WTC11 (cell line): ENCODE measurements at places on chromosomes 11 and 22.

- no peak for DNase-seq
Observed at GRCh38 chr22:19292458-19293230, 1.1 kb upstream of the CLTCL1 start.

DNA sequence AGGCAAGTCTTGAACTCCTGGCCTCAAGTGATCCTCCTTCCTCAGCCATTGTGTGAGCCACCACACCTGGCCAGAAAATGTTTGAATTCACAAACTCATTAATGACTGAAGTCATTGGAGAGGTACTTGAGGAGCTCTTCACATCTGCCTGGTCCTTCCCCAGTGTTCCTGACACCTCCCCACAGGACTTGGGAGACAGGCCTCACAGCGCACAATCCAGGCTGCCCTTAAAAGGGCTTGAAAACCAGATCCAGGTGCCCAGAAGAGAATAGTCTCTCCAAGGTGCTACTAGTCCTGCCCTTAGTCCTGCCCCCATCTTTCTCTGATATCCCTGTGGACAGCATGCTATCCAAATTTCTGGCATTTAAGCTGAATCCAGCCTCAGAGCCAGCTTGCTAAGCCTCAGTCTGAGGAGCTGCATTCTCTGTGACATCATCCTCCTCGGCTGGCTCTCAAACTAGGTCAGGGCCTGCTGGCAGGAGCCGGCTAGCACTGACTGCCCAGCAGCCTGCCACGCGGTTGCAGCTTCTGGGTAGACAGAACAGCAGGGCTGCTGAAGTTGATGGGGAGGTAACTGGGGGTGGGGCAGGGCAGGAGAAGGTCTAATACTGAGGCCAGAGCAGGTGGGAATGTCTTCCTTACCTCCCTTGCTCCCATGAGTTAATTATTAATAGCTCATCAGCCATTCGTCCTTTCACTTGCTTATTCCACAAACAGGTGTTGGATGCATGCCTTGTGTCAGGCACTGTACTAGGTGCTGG, 35.3 kb upstream of the NECTIN1 start:
- no peak for DNase-seq

DNA sequence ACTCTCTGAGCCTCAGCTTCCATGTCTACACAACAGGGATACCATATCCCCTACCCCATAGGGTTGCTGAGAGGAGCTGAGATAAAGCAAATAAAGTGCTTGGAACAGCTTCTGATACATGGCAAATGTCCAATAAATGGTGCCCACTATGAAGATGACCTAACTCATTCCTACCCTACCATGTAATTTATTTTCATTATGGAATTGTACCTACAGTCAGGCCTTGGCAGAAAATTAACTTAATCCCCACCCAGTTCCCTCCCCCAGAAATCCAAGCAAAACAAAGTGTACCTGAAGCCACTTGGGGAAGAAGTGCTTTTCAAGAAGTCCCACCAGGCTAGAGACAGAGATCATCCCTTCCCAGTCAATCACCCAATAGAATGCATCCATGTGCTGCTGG, 10.8 kb downstream of the SRRD start:
- no peak for DNase-seq

DNA sequence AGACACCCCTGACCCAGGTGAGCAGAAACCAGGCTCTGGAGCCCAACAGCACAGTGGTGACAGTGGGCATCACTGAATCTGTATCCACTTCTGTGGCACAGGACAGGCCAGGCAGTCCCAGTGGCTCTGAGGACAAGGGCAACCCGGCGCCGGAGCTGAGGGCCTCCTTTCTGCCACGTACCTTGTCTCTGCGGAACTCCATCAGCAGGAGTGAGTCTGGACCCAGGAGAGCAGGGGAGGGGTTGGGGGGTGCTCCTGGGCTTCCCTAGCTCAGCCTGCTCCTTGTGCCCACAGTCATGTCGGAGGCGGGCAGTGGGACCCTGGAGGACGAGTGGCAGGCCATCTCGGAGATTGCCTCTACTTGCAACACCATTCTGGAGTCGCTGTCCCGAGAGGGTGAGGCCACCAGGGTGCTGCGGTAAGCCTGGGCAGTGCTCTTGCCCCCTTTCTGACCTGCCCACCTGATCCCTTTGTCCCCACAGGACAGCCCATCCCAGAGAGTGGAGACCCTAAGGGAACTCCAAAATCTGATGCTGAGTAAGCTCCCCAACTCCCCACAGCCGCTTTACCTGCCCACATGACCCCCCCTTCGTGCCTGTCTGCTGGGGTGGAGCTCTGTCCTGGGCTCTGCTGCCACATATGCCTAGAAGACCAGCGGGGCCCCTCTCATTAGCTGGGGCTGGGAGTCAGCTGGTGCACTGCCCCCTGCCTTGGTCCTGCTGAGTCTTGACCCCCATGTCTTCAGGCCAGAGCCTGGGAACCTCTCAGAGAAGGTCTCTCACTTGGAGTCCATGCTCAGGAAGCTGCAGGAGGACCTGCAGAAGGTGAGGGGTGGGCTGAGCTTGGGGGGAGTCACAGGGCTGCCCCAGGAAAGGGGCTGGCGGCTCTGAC, 12.0 kb downstream of the SIPA1 start:
- no peak for DNase-seq
